Large intestine (tissue), 12 donors: ENCODE measurements at places on chromosomes 1 and 21. TPM values are rescaled to one million over a fixed set of nuclear protein-coding genes. Genes with fewer than 3 reads are reported as not detected.

DNA sequence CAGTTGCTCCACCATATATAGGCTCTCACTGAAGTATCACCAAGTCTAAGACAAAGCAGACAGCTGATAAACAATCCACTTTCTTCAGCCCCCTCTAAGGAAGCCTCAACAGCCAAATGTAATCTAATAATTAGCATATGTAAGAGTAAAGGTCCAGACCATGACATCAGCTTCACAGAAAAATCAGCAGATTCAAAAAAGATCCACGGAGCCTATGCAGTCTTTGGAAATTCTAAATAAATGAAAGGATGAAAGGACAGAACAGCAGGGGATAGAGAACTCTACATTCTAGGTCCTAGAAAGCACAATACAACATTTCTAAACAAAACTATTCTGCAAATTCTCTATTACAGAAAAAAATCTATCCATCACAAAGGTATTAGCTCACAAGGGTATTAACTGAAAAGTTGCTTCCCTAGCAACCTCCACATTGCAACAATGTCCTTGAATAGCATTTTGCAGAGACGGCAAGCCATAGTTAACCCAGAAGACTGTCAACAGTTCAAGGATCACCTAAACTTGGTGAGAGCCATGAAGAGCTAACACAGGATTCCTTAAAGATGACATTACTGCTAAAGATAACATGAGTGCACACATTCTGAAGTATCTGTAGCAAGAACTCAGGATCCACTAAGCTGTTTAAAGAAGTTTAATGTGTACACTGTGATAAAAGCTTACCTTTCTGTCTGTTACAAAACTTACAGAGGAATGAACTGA is 74.3 kb downstream of the SIPA1L2 start:
- H3K36me3 ChIP-seq, result no peaks in the 10 kb centered on the region
- peak; percentile 58 for DNase-seq
- no peak overlapping the region for H3K4me3 ChIP-seq
- no peaks in the 10 kb centered on the region for H3K27me3 ChIP-seq
- peak overlapping the region; percentile 13 for H3K27ac ChIP-seq
- H3K4me1 ChIP-seq, result peaks cover 20% of the 10 kb centered on the region

DNA sequence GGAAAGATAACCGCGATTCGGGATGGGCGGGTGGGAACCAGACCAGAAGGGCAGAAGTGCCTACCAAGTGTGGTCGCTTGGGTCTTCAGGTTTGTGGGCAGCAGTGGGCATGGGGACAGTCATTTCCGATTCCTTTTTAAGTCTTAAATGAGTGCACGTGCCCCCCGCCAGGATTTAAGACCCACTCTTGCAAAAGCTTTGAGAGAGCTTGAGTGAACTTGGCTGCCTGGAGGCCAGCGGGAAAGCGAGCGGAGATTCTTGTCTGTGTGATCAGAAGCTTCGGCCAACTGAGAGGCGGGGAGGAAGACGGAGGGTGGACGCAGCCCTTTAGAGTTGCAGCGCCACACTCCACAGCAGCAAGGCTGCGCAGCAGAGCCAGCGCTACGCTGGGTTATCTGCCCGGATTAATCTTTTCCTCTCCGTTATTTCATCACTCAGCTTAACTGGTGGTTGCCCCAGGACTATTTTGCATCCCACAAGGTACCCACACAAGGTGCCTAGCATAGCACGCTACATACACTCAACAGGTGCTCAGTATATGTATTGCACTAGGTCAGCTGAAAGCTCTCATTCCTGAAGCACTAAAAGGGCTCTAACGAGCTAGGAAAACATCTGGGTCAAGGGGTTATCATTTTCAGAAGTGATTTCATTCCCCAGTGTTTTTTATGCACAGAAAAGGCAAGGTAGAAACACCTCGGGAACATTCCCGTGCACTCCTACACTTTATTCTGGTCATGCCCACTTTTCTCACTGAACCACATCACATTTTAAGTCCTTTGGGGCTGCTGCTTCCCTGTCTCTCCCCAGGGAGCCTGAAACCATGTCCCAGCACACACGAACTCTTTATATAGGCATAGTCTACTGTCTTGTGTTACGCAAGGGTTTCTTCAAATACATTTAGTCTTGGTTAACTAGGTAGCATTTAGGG is 1.5 kb upstream of the BATF3 start:
- H3K4me3 ChIP-seq, result peak overlapping the region; percentile 38
- H3K27ac ChIP-seq, result no peak overlapping the region
- peaks cover 30% of the 10 kb centered on the region for H3K4me1 ChIP-seq
- no peaks in the 10 kb centered on the region for H3K36me3 ChIP-seq
- DNase-seq, result peak; percentile 49

DNA sequence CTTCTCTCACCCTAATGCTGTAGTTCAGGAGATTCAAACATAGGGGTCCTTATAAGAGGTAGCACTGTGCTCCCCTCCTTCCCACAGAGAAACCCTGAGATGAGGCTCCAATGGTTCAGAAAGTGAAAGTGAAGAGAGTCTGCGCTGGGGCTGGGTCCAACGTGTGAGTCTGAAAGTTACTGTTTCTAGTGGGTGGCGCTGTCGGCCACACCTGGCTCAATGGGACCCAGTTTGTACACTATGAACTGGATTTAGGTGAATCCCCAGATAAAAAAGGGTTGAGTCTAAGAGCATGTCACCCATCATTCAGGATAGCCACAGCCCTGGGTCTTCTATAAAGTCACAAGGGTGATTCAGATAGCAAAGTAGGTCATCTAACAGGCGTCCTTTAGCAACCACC is 2.8 kb downstream of the SMCP start:
- no peaks in the 10 kb centered on the region for H3K4me1 ChIP-seq
- no peaks in the 10 kb centered on the region for H3K36me3 ChIP-seq
- no peak overlapping the region for H3K4me3 ChIP-seq

DNA sequence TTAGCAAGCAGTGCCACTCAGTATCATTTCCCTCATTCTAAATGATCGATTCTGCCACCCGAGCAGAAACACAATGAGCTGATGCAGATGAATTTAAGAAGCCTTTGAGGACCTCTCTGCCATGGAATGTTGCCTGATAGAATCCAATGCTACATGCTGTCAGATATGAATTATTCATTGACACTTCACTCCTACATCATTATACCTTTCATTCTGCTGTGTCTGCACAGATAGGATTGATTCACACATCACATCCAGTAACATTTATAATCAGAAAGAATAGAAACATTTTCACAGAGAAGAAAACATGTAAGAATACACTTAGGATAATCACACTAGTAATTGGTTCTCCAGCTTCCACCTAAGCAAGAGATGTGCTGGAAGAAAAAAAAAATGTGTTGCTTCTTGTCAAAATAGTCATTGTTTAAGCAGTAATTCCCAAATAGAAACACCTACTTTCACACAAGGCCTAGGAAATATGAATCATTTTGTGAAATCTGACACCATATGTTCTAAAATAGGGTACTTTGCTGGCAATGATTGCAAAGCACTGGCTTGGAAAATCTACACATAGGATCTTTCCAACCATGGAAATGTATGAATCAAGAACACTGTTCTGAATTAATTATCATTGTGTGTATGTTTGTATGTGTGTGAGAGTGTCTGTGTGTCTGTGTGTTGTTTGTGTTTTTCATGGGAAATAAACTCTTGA is 110.1 kb downstream of the GRIK1 start:
- DNase-seq, result no peak
- H3K4me1 ChIP-seq, result no peaks in the 10 kb centered on the region
- H3K27ac ChIP-seq, result no peak overlapping the region
- H3K27me3 ChIP-seq, result no peaks in the 10 kb centered on the region

GRCh38 chr1:26799479-26800142 is 11.9 kb downstream of the PIGV start:
- no peaks in the 10 kb centered on the region for H3K4me1 ChIP-seq
- no peak overlapping the region for H3K27ac ChIP-seq
- DNase-seq, result no peak
- no peak overlapping the region for H3K4me3 ChIP-seq

KCNQ4 gene
- 2.2 TPM for polyA plus RNA-seq

LRRC71 gene
- polyA plus RNA-seq, result 0.28 TPM

BRDT gene
- polyA plus RNA-seq, result not detected

GJA5 gene
- polyA plus RNA-seq, result 5.1 TPM

TSPEAR gene
- 0.55 TPM for polyA plus RNA-seq

GPR52 gene
- 0.88 TPM for polyA plus RNA-seq
